D341Med (cell line): ENCODE measurements at places on chromosomes 1 and 21.

GRCh38 chr1:169623132-169623926 lies 6.6 kb downstream of the SELP start:
- no peak for DNase-seq

GRCh38 chr21:16678429-16679160 lies 834.2 kb upstream of the CXADR start:
- DNase-seq: no peak

DNA sequence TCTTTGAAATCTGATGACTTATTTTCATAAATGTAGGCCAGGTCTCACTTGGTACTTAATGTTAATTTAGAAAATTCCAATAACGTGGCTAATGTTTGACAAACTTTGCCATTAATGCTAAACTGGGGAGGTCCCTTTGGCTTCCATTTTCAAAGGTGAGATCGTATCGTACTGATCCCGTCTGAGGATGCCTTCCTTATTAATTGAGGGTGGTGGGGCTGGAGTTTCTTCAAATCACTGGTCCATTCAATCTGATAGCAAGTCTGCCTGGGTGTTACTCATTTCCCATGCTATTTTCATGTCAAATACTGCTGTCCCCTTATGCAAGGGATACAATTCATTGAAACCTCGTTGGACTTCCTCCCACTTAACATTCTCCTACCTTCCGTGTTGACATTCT lies 327.1 kb downstream of the DISC1 start:
- no peak for DNase-seq

GRCh38 chr1:83626603-83627002 lies 372.3 kb downstream of the TTLL7 start:
- no peak for DNase-seq

DNA sequence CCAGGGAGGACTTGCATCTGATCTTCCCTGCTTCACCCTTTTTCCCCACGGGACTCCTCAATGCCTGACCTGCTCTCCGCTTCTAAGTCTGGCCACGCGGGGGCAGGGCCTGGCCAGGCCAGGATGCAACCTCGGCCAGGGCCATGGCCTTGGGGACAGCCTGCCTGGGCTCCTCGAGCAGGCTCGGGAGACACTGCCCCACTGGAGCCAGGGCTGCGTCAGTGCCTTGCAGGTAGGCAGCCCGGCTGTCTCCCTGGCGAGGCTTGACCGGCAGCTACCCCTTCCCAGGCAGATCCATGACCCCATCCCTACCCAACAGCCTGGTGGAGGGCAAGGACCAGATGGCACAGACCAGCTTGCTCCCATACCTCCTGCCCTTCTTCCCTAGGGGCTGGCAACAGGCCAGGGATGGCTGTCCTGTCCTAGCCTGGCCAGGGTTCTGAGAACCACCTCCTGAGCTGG lies 2.7 kb upstream of the PRDM16 start:
- no peak for DNase-seq
